ENCODE measurements at places on chromosomes 5 and 9.

GRCh38 chr5:44178414-44178813 is 210.8 kb downstream of the FGF10 start:
- DNase-seq, result no peak

GRCh38 chr5:56451742-56452141 is 218.6 kb upstream of the ANKRD55 start:
- DNase-seq, result no peak

DNA sequence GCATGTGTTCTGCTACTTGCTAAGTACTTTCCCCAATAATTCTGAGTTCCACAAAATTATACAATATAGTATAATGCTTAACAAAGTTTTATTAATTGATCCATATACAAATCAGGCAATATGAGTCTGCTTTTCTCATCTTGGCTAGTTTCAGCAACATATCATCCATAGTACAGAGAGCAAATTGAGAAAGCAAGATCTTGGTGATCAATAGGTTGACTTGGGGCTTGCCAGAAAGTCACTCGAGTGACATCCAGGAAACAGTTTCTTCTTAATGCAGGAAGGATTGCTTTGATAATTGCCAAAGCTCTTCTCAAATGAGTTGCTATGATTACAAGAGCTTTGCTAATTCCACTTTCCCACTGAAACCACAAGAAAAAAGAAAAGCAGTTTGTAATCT is 533.6 kb upstream of the NMUR2 start:
- no peak for DNase-seq

GRCh38 chr9:113868501-113868900 is 7.6 kb upstream of the ZNF618 start:
- DNase-seq, result no peak

DNA sequence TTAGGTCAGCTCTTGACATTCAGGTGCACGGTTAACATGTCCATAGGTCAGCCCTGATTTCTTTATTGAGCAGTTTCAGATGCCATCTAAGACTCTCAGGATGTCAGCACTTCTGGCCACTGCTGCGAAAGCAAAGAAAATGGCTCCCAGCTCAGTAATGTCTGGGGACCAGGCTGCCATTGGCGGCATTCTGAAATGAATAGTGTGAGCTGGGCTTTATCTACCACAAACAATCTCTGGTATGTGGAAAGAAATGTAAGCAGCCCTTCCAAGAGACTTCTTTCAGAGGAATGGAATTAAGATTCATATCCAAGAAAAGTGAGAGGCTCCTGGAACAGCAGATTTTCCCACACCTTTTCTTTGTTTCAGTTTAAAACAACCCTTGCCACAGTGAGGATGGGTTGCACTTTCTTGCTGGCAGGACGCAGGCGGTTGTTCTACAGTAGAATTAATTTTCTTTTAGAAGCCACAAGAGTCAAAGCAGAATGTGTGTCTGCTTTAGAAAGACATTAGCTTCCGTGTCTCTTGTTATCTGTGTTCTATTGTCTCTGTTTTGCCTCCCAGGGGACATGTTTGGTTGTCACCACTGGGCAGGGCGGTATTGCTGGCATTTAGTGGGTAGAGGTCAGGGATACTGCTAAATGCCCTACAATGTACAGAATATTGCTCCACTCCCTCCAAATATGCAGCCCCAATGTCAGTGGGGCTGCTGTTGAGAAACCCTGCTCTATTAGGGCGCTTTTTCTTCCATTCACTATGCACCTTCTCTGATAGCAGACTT is 149.9 kb upstream of the ANKH start:
- no peak for DNase-seq

DNA sequence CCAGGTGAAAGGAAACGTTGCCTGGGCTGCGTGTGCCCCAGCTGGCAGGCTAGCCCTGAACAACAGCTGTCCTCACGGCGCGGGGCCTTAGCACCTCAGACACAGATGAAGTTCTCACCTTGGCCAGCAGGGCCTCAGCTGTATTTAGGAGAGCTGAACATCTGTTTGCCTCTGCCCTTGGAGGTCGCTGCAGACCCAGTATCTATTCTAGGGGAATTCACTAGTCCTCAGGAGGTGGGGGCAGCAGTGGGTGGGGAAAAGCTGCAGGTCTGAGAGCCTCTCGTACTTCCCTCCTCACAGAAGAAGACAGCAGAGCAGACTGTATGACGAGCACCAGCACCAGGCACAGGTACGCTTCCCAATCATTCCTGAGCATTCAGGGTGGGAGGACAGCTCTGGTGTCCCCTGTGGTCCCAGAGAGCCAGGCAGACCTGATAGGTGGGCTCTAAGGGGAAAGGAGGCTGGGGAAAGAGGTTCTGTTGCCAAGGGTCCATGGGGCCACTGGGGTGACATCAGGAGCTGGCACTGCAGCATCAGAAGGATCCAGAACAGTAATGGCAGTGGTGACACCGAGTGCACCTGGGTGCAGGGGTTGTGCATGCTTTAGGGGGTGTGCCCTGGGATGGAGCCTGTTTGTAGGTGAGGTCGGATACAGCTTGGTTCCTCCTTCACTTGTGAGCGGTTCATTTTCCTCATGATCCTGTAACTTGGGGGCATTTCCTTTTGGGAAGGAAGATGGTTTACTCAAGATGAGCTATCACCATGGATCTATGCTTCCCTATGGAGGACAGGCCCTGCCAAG is 13.8 kb downstream of the CD74 start:
- DNase-seq, result no peak

GRCh38 chr9:127899128-127899943 is at the start of gene ST6GALNAC6:
Gene ST6GALNAC6 (minus strand): TSS chr9:127899603. CDS start chr9:127897981, 1,622 bp downstream.
- no peak for DNase-seq

DNA sequence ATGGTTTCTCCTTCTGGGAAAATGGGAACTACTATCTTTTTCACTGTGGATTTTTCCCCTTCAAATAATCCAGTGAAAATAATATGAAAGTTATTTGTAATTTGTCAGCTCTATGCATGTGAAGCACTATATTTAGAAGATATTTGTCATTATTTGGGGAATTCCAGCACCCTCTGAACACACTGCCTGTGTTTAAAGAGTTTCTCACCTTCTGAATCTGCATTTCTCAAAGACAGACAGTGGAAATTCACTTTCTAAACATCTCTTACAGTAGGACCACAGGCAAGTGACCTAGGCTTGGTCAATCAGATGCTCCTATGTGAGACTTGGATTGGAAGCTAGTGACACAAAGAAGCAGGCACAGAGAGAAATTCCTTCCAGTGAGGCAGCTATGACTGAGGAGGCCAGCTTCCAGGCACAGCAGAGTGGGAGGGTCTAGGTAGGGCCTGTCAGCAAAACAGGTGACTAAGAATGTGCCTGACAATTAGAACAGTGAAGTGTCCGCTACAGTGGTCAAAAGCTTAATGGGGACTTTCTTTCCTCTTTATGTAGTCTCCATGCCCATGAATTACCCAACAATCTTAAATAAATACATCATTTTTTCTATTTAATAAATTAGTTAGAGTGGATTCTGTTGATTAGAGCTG is 167.2 kb downstream of the HMHB1 start:
- no peak for DNase-seq

GRCh38 chr9:89863837-89864236 is 259.0 kb downstream of the GADD45G start:
- DNase-seq, result no peak

DNA sequence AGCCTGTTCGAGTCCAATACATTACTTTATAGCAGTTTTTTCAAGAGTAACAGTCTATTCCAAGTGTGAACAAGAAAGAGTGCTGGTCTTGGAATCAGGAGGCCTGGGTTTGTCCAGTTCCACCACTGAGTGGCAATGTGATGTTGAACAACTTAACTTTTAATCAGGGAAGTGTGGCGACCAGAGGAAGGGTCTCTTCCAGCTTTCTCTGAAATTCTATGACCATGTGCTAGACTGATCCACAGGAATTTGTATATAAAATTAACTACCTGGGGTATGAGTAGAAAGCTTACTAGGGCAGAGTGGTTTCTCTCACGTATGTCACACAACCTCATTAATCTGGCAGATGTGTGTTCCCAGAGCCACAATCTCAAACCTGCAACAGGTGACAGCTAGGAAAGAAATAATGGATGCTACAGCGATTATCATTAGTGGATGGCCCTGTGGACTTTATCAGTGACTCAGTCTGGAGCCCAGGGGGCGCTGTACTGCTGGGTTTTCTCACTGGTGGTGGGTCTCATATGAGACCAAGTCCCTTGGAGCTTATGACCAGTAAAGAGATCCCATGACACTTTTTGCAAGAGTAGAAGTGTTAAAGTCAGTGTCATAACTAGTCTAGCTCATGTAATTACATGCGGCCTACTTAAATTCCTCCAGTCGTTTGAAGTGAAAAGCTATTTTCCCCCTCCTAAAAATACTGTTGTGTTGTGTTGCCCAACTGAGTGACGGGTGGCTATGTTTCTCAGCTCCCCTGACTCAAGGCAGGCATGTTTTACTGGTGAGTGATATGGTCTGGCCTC is 116.5 kb downstream of the GDNF start:
- DNase-seq, result no peak

DNA sequence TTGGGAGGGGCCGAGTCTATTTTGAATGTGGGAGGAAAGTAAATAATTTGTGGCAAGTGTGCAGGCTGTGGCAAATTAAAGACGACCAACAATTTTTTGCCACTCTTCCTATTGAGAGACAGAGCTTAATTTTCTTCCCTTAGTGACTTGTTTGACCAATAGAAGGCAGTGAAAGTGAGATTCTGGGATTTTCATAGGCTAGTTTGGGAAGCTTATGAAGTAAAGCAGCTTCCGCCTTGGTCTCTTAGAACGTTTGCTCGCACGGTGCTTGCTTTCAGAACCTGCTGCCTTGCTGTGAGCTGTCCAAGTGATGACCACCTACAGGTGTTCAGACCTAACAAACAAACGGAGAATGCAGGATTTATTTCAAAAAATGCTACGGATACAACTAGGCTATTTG is 6.7 kb upstream of the OR1N2 start:
- no peak for DNase-seq

DNA sequence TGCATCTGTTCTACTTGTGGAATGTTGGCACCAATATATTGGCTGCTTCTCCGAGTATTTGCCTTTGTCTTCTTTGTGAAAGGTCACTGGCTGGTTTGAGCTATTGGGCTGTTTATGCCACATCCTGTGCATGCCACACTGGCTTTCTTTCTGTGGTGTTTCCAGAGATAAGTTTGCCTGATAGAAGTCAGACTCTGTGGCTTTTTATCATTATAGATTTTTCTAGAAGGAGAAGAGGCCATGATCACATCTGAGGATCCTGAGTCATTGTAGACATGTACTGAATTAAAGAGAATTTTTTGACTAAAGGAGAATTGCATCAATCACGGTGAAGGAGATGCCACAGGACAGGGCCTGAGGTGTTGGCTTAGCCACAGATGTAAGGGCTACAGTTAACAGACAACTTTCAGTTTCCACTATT is 26.5 kb upstream of the CDKN2B start:
- DNase-seq, result no peak

DNA sequence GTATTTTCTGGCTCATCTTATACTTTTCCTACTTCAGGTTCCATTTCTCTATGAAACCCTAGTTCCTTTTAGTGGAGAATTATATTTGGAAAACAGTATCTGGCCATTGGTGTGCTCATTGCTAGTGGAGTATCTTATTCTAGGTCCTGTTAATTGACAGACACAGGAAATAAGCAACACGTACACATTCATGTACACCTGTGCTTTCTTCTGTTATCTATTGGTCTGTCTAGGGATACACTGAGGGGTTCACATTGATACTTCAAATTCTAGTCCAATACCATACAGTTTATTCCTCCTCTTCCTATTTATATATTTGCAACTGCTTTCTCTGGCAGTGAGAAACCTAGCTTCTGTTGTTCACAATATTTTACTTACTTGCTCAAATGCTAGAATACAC is 110.2 kb downstream of the FER start:
- no peak for DNase-seq

GRCh38 chr5:80963966-80964481 is 3.9 kb downstream of the RASGRF2 start:
- no peak for DNase-seq

GRCh38 chr9:120640380-120640779 is 60.4 kb upstream of the CDK5RAP2 start:
- DNase-seq, result no peak

DNA sequence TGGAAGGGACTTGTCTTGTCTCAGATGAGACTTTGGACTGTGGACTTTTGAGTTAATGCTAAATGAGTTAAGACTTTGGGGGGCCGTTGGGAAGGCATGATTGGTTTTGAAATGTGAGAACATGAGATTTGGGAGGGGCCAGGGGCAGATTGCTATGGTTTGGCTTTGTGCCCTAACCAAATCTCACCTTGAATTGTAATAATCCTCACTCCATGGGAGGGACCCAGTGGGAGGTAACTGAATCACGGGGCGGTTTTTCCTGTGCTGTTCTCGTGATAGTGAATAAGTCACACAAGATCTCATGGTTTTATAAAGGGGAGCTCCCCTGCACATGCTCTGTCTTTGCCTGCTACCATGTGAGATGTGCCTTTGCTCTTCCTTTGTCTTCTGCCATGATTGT is 72.1 kb downstream of the RAI14 start:
- DNase-seq, result no peak

DNA sequence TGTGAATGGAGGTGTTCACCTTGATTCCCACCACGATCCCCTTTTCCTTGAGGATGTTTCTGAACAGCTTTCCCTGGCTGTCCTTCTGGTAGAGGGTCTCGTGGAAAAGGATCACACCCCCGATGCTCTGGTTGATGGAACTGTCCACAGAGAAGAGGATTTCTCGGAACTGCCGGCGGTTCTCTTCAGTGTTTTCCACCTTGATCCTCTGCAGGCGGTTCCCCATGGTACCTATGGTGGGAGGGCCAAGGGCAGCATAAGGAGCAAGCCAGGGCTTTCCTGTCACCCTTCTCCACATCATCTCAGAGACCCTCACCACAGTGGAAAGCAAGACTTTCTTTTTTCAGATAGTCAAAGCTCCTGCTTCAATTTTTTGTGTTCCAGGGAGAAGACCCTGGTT is 5.8 kb downstream of the ALDOB start:
- DNase-seq, result no peak
